ENCODE measurements at places on chromosomes 3 and 15.
A peak's percentile ranks its signal among the peaks of the same experiment; 100 is the strongest.

GRCh38 chr3:48016301-48016973 is at the start of gene MAP4:
MAP4 (minus strand) TSS chr3:48016416; CDS start chr3:47998860, 17,556 bp downstream.
- DNase-seq = no peak

DNA sequence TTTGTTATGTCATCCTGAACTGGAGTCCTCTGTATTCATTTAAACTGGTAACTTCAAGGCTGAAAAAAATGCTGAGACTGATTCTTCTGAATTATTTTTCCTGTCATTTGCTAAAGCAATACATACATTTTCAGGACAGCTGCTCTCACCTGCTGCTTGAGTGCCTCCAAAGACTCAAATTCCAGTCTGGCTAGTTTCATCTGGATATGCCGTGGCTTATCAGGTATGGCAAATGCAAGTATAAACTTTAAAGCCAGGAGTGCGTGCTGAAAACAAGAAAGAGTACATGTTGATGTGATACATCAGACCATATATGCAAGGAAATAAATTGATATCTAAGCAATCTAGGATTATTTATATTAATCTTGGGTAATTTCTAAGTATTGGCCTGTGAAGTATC is 146.1 kb downstream of the SNRK start:
- no peak for DNase-seq

- no peak for DNase-seq
Measured at GRCh38 chr3:53974324-53974723, 82.7 kb upstream of the SELENOK start.

DNA sequence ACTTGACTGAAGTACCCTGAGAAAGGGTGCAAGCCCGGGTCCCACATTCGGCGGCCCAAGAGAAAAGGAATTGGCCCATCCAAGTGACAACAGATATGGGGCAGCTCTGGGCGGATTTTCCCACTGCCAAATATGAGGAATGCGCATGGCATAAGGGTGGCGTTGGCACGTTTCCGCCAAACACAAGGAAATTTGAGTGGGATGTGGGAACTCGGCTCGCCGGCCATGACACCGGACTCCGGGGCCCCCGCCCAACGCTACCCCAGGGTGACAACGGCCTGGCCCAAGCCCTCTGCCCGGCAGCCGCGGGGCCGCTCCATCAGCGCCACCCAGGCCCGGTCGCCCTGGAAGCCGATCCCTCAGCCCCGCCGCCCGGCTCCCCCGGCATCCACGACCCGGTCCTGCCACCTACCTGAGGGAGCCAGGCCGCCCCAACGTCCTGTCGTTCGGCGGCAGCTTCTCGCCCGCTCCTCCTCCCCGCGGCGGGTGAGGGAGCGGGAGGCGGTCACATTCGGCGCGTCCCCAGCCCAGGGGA is 449 bp downstream of the RAF1 start:
- DNase-seq = no peak

- no peak for DNase-seq
Measured at GRCh38 chr15:25392806-25393205, 46.0 kb downstream of the UBE3A start.

DNA sequence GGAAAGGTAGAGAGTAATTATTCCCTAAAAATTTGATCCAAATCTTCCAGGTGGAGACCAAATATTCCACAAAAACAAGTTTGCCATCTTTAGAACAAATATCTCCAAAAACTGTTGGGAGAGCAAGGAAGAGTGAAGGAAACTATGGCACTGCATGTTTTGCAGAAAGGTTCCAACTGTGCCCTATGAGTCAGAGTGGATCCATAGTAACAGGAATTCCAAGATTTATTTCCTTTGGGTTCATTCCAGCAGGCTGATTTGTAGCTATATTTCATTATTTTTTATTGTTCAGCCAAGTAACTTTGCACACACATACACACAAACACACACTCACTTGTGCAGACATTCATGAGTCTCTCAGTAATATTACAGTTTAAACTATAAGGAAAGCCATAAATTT is 459.7 kb upstream of the EPHA6 start:
- no peak for DNase-seq

- no peak for DNase-seq
Measured at GRCh38 chr15:64850778-64851502, 9.2 kb downstream of the PLEKHO2 start.

DNA sequence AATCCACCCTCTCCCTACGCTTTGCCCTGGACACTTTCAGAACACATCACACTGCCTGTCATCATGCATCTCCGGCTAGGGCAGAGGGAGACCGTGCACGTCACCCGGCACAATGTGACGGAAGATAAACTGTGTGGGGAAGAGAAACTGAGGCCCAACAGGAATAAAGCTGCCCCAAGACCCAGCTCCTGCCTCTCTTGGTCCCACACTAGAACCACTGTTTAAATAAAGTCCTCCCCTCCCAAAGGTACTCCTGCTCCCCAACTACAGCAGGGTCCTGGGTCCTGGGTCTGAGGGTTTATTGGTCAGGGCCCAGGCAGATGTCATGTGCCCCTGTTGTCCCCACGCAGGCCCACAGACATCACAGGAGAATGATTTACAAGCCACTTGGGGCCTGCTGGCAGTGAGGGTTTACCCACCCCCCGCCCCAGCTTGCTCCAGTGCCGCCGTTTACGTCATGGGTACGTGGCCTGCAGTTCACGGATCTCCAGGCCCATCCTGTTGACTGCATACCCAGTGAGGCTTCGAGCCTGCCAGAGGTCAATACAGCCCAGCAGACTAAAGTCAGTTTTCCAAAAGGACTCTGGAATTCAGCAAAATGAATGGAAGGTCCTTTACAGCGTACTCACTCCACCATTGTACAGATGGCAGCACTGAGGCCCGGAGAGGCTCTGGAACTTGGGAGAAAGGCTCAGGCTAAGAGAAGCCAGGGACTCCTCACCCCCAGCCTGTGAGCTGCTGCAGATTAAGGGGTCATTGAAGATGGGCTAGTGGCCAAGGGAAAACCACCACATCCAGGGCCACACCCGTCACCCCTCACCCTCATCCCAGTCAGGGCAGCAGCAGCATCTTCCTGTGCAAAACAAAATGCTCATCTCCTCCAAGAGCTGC is 23.2 kb downstream of the ALS2CL start:
- DNase-seq = peak; percentile 17

DNA sequence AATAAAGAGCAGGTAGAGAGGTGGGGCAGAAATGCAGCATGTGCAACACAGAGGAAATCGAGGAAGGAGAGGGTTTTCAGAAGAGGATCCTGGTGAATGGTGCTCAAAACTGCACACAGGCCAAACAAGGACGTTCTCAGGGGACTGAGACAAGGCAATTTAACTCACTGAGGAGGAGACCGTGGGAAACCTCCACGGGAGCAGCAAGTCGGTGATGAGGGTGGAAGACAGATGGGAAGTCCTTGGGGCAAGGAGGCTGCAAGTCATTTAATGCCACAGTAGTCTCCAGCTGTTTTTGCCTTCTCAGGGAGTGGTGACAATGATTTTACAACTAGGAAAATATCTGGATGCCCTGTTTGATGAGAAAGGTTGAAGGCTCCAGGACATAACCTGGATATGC is 11.5 kb upstream of the PDIA5 start:
- DNase-seq = no peak

DNA sequence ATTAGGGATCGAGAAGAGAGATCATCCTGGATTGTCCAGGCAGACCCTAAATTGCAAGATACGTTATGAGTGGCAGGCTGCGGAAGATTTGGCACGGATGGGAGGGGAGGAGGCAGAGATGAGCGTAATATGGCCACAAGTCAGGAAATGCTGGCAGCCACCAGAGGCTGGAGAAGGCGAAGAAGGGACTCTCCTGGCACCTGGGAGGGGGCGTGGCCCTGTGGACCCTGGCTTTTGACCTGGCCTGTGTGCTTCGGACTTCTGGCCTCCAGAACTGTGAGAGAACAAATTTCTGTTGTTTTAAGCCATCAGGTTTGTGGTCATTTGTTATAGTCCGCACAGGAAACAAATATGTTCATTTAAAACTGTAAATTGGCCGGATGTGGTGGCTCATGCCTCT is 31.9 kb upstream of the IGF1R start:
- no peak for DNase-seq

DNA sequence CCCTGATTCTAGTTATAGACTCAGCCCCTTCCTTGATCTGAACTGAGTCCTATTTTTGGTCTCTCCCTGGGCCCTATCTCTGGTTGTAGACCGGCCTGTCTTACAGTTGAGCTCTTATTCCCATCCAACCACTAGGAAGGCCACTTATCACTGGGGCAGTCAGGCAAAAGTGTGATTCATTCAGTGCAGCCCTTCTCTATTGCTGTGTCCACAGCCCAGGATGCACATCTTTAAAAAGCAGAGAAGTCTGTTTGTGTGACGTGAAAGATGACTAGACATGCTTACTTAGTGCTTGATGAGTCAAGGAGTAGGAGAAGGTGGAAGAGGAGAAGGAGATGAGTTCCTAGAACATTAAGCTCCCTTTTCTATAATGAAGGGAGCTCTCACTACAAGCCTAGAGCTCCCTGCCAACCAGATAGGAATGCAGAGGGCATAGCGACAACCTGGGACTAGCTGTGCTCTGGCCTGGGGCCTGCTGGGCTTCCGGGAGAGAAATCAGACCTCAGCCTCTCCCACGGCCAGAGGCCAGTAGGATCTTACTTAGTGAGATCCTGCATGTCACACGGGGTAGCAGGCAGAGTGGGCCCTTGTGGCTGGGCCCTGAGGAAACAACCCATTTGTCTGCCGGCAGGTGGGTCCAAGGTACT is 25.7 kb downstream of the INSYN1 start:
- DNase-seq = no peak

- no peak for DNase-seq
Measured at GRCh38 chr3:100425316-100425715, 24.0 kb downstream of the LNP1 start.

GRCh38 chr3:27632431-27633223 is 89.5 kb downstream of the EOMES start:
- no peak for DNase-seq

DNA sequence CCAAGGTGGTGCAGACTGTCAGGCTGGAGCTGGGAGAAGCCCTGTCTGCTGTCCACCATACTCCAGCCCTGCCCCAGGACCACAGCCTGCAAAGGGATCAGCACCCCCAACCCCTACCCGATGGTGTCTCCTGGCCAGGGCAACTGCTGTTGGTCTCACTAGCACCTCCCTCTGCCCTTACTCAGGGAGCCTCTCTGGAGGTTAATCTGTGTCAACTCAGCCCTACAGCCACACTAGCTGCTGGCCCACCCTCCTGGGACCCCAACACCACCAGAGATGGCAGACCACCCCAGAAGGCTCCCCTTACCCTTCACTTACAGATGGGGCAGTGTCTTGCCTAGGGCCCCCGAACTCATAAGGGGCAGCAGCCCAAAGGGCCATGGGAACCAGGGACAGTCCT is 65.2 kb downstream of the TLE3 start:
- no peak for DNase-seq

GRCh38 chr3:134427400-134428111 is 53.3 kb upstream of the AMOTL2 start:
- no peak for DNase-seq

- no peak for DNase-seq
Measured at GRCh38 chr3:190534386-190534785, 20.5 kb downstream of the IL1RAP start.

DNA sequence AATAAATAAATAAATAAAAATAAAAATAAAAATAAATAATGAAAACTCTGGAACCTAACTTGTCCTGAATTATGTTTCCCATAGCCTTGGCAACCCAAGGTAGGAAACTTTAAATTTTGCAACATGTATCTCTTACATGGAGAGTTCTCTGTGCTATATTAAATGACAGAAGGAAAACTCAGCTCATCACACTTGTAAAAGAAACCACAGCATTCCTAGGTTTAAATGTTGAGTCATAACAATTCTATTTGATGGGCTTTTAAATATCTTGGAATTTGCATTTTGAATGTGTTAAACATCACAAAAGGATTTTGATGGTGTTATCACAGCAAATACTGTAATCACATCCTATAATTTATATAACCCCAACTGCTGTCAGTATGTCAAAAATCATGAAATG is 144.2 kb downstream of the LRTM1 start:
- DNase-seq = no peak

DNA sequence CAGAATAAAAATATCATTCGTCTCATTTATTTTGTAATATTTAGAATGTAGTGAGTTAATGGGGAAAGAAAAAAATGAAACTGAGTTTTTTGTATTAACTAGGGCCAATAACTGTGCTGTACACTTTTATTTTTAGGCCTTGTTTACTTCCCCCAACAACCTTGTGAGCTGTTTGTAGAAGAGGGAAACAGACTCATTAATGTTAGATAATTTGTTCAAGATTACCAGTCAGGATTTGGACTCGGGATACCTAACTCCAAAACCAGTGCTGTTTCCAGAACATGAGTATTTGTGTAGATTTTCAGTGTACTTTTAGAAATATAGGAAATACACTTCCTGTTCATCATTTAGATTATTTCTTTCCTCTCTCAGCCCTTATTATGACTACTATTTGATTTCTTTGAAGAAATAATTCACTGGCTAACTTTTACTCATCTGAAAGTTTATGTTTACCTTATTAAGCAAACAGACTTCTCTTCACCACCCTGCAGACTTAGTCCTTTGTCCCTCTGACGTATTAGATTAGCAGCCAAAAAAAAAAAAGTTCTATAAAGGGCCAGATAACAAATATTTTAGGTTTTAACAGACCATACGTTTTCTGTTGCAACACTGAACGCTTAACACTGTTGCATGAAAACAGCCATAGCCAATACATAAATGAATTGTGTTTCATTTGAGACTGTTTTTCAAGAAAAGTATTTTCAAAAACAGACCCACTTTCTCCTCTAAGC is 192.5 kb upstream of the CGNL1 start:
- no peak for DNase-seq

- DNase-seq = no peak
Measured at GRCh38 chr15:58854593-58854992, 78.9 kb downstream of the SLTM start.

DNA sequence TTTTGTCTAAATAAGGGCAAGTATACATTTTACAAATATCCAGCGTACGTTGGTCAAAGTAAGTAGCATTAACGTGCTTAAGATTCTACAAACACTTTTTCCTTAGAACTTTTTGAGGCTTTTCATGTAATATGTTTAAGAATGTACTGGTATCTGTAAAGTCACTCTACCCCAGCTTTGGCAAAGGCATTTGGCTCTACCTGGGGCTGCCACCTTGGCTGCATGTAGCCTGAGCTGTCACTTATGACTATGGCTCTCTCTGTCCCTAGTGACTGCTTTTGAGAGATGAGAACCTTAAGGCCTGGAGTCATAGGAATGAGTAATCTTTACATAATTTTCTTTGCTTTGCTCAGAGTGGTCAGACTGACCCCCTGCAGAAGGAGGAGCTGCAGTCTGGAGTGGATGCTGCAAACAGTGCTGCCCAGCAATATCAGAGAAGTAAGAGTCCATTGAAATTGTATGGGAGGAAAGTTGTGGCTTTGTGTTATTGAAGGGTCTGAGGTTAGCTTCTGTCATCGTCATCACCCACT is 61.2 kb downstream of the IQGAP1 start:
- DNase-seq = no peak

DNA sequence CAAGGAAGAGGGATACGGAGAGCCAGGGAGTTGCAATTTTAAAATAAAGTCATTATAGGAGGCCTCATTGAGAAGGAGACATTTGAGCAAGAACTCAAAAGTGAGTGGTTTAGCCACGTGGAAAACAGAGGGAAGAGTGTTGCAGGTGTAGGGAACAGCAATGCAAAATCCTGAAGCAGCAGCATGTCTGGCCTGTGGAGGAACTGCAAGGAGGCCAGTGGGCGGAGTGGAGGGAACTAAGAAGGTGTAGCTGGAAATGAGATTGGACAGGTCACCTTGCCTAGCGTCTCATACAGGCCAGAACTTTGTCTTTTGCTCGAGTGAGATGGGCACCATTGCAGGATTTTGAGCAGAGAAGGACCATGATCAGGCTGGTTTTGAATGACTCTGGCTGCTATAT is 34.9 kb downstream of the SAXO2 start:
- DNase-seq = no peak

All from omental fat pad (tissue), 4 donors.